Activated naive CD4-positive, alpha-beta T cell treated with Interleukin-2 at 50 U/mL for 16 hours (primary cell): ENCODE measurements at places on chromosomes 1 and 21.

DNA sequence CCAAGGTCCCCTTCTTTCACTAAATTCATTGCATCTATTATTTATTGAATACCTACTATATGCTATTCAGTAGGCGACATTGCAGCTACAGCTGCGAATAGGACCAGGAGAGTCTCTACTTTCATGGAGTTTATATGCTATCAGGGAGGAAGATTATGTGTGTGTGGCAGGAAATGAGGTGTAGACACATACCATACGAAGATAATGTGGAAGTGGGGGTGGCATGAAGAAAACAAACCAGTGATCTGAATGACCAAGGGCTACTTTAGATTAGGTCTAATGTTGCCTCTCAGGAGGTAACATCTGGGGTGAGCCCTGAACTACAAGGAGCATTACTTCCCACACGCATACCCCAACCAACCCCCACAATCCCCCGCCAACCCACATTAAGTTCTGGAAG, 1.0 kb upstream of the PPIH start:
- DNase-seq: no peak

- no peak for DNase-seq
These were observed 157.0 kb upstream of the ZNHIT6 start for GRCh38 chr1:85865213-85865612.

DNA sequence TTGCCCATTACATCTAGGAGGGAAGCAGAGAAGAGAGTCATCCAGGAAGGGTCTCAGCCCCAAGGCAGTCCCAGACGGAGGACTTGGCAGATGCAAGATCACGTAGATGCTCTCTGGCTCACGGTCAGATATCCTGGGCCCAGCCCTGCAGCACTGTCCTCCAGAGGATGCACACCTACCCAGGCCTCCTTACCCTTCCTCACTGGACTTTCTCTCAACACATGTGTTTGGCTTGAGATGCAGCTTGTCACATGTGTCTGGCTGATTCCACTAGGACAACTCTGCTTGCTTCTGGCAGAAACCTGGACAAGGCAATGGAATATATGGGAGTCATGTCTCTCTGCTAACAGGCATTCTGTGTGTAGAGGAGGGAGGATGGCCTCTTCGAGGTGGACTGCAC, 32.4 kb upstream of the POU3F1 start:
- no peak for DNase-seq

DNA sequence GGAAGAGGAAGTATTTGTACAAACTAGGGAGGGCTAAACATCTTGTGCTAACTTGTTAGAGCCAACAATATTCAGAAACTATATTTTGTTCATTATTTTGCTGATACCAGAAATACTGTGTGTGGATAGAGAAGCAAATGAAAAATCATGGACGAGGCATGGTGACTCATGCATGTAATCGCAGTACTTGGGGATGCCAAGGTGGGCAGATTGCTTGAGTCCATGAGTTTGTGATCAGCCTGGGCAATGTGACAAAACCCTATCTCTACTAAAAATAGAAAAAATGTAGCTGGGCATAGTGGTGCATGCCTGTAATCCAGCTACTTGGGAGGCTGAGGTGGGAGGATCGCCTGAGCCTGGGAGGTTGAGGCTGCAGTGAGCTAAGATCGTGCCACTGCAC, 13.4 kb downstream of the LRRC41 start:
- no peak for DNase-seq

DNA sequence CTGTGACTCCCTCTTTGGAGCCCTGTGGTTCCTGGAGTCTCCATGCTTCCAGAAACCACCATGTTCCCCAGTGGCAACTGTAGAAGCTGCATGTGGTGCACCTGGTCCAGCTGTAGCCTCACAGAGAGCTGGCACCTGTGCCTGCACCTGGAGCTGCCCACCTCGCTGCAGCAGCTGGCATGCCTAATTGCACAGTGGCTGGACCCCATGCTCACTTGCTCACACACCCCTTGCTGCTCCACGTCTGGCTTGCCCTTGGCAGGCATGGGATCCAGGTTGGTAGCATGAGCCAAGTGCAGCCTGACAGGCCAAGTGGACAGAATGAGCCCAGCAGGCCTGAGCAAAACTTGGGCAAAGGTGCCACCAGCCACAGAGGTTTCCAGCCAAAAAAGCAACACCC, 680.1 kb downstream of the MATN1 start:
- DNase-seq: no peak

DNA sequence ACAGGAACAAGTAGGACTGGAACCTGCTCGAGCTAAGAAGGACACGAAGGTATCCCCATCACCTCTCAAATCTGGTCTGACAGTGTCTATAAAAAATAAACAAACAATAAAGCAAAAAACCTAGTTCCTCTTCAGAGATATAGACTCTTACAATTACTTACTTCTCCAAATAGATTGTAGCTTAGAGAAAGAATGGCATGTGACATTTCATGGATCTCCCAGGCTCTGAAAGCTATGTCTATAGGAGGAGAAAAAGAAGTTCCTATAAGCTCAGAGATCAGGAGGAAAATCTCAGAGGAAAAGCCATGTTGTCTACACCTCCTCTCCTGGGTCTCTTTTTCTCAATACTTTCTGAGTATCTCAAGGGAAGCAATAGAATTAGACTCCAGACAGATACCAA, 12.3 kb upstream of the OR10J5 start:
- DNase-seq: no peak

GRCh38 chr1:99645699-99646531, at the start of gene PALMD:
Gene PALMD (plus strand): TSS chr1:99646113. CDS start chr1:99646318, 205 bp downstream.
- DNase-seq: no peak

DNA sequence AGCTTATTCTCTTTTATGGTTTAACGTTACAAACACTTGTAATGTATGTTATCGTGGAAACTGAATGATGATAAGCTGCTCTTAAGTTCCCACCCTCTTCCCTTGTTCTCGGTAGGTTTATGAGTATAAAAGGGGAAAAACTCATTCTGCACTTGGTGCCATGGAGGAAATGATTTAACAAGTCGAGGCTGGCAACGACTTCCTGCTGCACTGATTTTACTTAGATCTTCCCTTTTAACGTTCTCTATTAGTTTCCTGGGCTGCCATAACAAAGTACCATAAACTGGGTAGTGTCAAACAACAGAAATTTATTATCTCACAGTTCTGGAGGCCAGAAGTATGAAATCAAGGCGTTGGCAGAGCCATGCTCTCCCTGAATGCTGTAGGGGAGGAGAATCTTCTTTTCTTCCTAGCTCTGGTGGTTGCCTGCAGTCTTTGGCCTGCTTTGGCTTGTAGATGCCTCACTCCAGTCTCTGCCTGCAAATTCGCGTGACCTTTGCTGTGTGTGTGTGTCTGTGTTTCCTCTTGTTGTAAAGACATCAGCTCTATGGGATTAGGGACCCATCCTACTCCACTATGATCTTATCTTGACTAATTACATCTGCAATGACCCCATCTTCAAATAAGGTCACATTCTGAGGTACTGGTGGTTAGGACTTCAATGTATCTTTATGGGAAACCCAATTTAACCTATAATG, 26.3 kb downstream of the HUNK start:
- DNase-seq: no peak

- DNase-seq: no peak
These were observed 43.4 kb upstream of the PALMD start for GRCh38 chr1:99602404-99602969.

GRCh38 chr21:44855572-44855971, 17.9 kb downstream of the PTTG1IP start:
- no peak for DNase-seq

- DNase-seq: no peak
These were observed 58.0 kb downstream of the ACP6 start for GRCh38 chr1:147612366-147612765.

DNA sequence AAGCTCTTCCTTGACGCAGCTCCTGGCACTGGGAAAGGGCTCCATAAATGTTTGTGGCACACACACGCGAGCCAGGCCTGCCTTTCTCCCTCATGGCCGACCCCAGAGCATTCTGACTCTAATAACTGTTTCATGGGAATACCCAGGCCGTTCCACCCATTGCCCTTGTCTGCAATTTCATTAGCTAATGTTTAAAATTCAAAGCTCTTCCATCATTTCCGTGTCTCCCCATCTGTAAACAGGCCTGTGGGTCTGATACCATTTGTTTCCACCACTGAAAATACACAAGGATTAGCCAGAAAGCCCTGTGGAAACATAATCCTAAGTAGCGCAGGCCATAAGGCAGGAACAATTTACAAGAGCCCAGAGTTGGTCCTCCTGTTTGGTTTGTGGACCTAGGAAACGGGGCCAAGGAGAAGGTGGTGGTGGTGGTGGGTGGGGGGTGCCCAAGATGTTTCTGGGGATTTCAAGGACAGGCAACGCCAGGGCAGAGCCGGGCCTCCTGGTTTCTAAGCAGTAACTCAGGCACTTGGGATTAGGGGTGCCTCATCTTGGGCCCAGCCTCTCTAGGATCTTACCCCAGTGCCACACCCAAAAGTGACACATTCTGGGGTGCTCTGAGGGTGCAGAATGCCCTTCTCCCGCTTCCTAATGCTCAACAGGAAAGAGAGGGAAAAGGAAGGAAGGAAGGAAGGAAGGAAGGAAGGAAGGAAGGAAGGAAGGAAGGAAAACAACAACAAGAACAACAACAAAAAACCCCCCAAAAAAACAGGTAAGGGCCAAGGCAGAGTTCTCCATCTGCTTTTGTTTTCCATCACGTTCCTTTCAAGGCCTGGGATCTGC, 79.4 kb downstream of the SSBP3 start:
- no peak for DNase-seq

DNA sequence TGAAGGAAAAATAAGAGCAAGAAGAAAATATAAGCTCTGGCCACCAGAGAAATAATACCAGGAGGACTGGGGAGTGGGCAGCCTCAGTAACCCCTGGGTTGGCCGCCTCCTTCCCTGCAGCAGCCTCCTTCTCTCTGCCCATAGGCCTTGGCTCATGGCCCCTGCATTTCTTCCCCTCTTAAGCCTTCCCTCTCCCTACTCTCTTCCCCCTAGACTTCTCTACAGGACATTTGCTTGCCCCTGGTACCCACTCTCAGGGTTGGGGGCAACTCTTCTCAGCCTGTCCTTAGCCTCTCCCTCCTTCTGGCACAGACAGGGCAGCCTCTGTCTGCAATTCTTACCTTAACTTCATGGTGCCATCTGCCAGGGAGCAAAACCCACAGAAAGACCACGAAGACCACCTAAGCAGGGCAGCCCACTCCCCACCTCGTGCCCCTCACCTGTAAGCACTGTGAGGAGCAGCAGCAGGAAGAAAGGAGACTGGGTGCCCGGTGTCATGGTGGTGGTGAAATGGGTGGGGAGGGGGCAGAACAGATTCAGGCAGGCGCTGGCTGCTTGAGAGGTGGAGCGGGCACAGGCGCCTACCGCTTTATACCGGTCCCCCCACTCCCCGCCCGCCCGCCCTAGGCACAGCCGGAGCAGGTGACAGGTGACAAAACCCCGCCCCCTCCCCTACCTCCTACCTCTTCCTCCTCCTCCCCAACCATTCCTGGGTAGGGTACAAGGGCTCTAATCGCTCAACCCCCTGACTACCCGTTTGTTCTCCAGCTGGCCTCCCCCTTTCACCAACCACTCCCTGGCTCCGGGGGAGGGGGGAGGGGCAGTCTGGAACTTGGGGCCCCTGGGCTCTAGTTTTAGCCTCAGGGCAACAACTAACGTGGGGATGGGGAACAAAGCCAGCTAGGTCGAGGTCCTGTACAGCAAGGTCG, 15.1 kb downstream of the THBS3 start:
- DNase-seq: no peak

GRCh38 chr1:34711485-34711884, 43.4 kb upstream of the GJB5 start:
- DNase-seq: no peak

GRCh38 chr1:185984113-185984836, 250.1 kb downstream of the HMCN1 start:
- DNase-seq: no peak

DNA sequence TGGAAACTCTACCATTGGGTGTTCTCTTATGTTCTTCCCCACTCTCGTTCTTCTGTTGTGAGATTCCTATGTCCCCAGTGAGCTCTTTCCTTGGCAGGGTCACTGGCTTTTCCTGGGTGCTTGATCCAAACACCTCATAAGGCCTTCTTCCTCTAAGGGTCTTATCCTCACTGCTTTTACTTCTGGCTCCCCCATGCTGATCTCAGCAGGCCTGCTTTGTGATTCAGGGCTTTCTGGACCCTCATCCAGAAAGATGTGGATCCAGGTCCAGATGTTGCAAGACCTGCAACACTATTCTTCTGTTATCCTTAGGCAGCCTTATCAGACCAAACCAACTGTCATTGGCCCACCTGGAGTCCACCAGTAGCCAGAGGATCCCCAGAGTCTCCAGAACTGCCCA, 11.2 kb upstream of the MYOG start:
- no peak for DNase-seq

DNA sequence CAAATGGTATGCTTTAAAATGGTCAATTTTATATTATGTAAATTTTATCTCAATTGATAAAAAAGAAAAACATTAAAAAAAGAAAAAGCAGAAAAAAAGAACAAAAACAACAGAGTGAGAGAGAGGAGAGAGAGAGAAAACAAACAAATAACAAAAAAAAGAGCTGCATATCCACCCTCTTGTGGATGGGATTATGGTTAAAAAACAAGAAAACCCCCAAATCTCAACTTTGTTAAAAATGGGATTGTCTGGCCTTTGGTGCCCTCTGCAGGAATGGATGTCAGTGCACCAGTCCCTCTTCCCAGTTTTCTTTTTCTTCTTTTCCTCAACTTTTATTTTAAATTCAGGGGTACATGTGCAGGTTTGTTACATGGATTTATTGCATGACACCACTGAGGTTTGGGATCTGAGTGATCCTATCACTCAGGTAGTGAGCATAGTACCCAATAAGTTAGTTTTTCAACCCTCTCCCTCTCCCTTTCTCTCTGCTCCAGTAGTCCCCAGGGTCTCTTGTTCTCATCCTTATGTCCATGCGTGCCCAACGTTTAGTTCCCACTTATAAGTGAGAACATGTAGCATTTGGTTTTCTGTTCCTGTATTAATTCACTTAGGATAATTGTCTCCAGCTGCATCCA, 28.1 kb downstream of the RNF187 start:
- peak; percentile 20 for DNase-seq

GRCh38 chr1:62882201-62883104, 98.5 kb downstream of the ATG4C start:
- no peak for DNase-seq

GRCh38 chr1:214516434-214517326, 34.7 kb downstream of the PTPN14 start:
- no peak for DNase-seq

DNA sequence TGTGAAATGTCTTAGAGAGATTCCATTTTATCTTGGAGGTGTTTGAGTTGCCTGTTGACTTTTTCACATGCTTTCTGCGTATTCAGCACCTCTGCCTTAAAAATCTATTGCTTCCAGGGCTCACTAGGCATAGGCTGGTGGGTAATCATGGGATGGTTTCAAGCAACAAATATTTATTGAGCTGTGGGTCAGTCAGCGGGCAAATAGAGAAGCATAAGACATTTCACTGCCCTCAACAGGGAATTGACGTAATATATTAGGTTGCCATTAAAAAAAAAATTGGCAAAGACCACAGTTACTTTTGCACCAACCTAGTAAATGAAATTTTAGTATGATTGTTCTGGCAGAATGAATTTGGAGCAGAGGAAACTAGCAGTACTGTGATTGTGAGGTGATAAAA, 44.3 kb upstream of the NBL1 start:
- no peak for DNase-seq

DNA sequence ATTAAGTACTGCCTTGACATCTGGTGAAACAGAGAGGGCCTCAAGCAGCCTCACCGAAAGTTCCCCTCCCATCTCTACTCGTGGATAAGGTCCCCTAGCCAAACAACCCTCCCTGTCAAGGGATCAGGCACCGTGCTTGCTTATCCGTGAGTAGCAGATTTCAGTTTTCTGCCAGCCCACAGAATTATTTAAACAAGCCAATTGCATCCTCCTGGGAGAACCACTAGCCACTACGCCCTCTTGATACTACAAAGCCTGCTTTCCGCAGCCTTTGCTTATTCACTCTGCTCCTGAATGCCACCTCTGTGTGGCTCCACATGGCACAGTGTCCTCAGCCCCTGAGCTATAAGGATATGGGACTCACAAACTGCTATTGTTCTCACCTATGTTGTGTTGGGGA, 5.9 kb upstream of the TFF2 start:
- no peak for DNase-seq
